ENCODE measurements at places on chromosomes 7 and 10.

DNA sequence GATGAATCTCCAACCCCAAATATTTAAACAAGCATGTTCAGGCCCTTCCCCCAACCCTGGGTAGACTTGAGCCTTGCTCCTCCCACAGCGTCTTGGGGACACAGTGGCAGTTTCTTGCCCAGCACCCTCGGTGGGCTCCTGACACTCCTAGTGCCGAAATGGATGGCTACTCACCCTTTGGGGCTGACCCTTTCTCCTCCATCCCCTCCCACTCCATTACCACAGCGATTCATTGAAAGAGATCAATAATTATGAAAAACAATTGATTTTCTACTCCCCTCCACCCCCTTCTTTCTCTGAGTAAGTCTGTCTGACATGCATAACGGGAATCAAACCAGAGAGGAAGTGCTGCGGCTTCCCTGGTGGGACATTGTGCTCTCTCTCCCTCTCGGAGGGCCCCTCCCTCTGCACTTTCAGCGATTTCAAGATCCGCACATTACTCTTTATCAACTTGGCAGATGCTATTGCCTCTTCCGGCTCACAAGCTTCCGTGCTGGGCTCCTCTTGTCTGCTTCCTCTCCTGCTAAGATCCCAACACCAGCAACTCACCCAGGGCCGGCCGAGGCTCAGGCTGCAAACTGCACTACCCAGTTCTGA is 79.0 kb upstream of the PLXNA4 start:
- peak; percentile 25 for DNase-seq

GRCh38 chr10:57579926-57580325 is 687.8 kb downstream of the IPMK start:
- DNase-seq, result no peak

DNA sequence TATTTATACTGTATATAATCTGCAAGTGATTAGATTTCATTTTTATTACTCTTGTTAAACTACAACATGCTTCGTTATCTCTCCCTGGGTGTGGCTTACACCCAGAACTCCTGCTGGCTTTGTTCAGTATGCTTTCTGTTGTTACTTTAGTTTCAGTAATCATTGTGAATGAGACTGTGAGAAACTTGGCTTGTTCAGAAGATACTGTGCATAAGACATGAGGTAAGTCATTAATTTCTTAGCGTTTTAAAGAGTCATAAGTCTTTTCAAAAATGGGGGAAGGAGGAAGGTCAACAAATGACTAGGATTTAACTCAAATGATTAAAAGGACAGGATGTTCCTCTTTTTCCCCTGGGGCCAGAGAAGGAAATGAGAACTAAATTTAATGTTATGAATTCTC is 11.6 kb upstream of the ADD3 start:
- DNase-seq, result no peak

DNA sequence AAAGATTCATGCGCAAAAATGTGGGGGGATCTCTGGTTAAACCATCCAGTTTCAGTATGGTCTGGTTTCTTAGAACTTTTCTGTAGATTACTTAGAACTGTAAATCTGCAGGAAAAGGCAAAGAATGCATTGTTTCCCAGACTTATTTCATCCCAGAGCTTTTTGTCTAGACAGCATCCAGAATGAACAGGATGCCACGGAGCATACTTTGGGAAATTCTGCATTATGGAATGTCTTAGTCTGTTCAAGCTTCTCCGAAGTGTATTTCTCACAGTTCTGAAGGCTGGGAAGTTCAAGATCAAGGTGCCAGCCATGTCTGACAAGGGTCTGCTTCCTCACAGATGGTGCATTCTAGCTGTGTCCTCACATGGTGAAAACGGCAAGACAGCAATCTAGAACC is 136.3 kb downstream of the INHBA start:
- DNase-seq, result no peak

GRCh38 chr7:28088032-28088431 is 92.6 kb downstream of the JAZF1 start:
- no peak for DNase-seq

GRCh38 chr10:17910125-17910789 is 41.5 kb upstream of the SLC39A12 start:
- DNase-seq, result no peak

DNA sequence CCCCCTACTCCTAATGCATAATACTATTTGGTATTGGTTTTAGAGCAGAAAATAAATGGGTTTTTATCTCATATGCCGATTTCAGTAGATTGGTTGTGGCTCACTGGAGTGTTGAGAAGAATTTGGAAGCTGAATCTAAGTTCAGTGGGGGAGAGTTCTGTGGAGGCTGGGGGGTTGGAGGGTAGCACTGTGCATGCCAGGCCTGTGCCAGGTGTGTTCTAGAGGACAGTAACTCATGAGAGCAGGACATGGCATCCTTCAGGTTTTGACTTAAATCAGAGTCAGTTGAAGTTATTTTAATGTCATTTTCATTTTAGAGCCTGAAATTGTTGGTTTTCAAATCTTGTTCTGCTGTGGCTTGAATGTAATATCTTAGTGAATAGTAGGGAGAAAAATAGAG is 79.5 kb downstream of the EEPD1 start:
- no peak for DNase-seq

- no peak for DNase-seq
These were observed 8.0 kb downstream of the CDH23 start for GRCh38 chr10:71404503-71405295.

GRCh38 chr10:43708262-43708661 is 59.6 kb upstream of the ZNF32 start:
- DNase-seq, result no peak

- DNase-seq, result no peak
These were observed 125.8 kb upstream of the UNC5B start for GRCh38 chr10:71086439-71087080.

- no peak for DNase-seq
These were observed 36.7 kb downstream of the CSGALNACT2 start for GRCh38 chr10:43174969-43175368.

GRCh38 chr10:675532-675931 is 13.9 kb downstream of the DIP2C start:
- no peak for DNase-seq

DNA sequence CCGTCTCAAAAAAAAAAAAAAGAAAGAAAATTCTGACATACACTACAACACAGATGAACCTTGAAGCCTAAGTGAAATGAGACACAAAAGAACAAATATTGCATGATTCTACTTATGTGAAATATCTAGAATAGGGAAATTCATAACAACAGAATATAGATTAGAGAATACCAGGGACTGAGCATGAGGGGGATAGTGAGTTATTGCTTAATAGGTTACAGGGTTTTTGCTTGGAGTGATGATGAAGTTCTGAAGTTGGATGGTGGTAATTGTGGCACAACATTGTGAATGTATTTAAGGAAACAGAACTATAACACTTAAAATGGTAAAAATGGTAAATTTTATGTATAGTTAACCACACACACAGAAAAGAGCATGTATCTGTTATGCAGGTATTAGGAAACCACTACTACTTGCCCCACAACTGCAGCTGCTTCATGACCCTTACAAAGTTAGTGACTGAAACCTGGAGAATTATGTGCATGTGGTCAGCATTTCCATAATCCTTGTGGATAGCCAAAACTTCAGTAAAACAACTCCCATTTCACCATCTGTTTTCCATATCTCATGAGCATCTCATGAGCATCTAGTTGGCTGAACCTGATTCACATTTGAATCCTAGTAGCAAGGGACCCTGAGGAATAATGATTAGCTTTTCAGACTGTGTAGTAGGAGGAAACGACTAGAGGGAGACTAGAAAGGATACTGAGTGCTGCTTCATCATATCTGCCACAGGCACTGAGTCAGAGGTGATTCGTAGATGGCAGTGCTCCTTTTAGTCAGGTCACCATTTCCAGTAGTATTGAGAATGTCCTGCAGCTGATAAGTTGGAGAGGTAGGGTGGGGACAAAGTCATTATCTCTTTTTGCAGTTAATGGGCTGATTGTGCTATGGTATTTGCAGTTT is 26.3 kb downstream of the SAMD8 start:
- DNase-seq, result no peak

DNA sequence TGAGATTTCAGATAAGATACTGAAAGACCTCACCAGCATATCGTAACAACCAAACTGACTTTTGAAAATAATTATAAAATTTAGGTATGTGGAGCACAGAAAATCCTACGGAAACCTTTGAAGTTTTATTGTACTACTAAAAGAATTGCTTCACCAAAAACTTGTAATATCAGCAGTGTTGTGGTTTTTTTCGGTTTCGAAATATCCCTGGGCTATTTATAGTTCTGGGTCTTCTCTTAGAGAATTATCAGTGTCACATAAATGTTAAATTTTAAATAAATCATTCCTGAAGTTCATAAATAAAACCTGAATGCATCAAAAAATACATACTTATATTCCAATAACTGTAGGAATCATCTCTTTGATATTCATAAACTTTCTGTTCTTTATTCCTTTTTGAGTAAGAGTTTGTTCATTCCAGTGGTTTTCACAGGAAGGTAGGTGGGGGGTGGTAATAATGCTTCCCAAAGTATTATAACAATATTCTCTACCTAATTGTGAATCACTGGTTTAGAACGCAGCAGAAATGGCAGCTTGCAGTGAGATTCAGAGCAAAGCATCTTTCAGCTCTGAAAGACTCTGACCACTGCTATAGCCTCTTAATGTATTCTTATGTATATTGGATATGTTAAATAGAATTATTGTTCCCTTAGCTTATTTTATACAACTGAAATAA is 60.2 kb downstream of the ZNF277 start:
- DNase-seq, result no peak

DNA sequence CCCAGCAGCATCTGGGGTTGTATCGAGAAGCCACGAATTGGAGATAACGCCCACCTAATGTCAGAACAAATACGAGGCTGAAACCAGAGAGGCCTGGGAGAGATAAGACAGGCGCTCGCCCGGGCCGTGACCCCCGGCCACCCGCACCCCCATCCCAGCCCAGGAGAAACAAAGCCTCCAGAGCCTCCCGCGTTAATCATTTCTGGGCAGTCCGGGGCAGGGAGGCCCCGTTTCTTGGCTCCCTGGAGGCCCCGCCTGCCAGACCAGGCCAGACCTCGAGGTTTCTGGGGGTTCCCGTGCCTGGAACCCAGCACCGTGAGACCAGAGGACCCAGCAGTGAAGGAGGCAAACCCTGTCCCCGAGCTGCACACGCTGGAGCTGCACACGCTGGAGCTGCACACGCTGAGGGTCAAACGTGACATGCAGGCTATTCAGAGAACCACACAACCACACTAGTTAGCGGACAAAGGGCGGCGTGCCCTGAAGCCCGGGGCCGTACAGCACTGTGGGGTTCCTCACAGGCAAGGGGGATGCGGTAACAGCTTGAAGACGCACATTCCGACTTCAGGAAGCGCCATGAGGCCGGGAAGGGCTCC is 53.4 kb downstream of the FOXL3 start:
- no peak for DNase-seq

DNA sequence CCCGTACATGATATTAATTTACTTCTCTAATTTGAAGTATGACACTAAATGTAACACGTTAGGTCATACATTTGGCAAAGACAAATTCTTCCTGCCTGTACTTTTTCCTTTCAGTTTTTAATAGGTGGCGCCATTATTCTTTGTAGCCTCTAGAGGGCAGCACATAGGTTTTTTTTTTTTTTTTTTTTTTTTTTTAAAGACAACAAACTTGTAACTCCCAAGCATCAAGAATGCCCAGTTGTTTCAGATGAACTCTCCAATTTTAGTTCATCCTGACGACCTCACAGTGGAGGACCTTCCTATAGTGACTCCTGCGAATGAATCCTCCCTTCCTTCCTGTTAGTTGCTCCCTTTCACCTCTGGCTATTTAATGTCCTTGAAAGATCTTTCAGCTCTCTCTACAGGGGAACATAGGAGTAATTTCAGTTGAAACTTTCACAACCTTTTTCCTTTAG is 139.3 kb upstream of the HDAC9 start:
- no peak for DNase-seq

DNA sequence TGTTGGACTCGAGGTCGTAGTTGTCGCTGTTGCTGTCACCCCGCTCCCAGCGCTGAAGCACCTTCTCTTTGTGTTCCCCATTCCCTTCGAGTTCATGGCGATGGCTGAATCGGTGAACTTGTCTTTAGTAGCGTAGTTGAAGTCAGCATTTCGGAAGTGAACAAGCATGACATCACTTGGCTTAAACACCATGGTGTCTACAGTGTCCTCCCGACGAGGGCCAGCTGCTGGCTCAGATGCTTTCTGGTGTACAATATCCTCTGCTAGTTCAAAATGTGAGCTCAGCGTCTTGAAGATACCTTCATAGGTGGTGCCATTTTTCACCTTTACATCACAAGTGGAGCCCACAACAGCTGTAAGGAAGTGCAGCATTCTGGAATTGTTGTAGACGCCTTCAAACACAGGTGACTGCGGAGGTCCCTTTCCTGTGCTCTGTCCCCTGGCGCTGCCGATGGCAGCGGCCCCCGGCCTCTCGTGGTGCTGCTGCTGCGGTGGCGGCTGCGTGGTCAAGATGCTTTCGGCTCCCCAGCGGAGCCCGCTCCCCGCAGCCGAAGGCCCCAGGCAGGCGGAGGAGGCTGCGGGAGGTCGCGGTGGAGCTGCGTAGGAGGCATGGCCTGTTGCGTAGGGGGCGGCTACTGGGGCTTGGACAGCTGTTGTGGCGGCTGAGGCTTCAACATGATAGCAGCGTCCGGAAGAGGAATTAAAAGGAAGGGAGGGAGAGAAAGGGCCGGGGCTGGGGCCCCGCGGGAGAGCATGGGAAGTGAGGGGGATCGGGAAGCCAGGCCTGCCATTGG is 59.3 kb downstream of the ANKMY2 start:
- no peak for DNase-seq

- DNase-seq, result no peak
These were observed 743 bp downstream of the OR2A5 start for GRCh38 chr7:144049491-144049890.

GRCh38 chr10:69088801-69089501 is 1.0 kb downstream of the SRGN start:
- no peak for DNase-seq

DNA sequence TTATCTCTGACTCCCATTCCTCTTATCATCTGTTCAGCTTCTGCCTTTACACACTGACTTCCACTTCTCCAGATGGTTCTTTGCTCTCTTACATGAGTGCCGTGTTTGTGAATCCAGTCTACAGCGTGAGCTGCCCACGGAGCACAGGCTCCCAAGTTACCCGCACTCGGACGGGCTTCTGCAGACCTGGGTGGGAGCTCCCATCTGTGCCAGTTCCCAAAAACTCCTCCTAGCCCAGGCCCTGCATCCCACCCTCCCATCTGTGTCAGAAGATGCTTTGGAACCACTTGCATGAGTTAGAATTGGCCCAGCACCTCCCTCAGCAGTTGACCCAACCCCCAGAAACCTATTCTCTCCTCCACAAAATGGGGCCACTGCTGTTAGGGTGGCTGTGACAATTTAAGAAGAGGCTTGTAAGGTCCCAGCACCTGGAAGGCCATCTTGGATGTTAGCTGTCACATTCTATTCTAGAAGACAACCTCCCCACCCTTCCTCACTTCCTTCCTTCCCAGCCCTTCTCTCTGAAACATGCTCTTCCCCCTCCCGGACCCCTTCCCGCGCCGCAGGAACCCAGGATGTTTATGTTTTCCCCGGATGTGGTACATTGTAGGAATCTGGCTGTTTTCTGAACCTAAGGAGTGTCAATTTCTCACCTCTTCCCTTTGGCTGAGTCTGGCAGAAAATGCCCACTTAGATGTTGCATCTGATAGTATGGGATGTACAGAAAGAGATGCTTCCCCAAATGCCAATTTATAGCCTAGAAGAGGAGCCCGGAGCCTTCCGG is 79.2 kb downstream of the CCDC3 start:
- no peak for DNase-seq

GRCh38 chr7:44226396-44226753 is 25.6 kb downstream of the YKT6 start:
- no peak for DNase-seq

All from T-helper 1 cell (primary cell).